ENCODE measurements at places on chromosomes 13 and 19.

GRCh38 chr19:19654441-19654840 is 9.0 kb downstream of the ATP13A1 start:
- DNase-seq: no peak

DNA sequence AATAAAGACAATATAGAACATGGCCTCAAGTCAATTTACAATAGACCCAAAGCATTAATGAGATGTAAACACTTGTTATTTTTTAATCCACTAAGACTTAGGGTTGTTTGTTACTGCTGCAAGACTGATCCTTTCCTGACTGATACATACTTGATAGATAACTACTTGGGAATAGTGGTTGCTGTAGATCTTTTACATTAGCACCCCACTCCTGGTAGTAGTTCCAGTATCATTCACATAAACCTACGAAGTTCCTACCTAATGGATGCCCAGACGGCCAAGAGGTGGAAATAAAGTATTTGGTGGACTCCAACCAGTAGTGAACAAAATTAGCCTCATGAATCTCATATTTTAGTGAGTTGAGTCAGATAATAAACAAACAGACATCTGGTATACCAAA is 26.9 kb downstream of the ADGRE1 start:
- DNase-seq: no peak

GRCh38 chr19:41597600-41598041 is 21.7 kb downstream of the CEACAM21 start:
- DNase-seq: peak; percentile 36

GRCh38 chr19:7874076-7874896 is at the start of gene PRR36:
TSS of gene PRR36 (minus strand) at chr19:7874390. CDS start at chr19:7873689, 701 bp downstream.
- DNase-seq: peak; percentile 88

DNA sequence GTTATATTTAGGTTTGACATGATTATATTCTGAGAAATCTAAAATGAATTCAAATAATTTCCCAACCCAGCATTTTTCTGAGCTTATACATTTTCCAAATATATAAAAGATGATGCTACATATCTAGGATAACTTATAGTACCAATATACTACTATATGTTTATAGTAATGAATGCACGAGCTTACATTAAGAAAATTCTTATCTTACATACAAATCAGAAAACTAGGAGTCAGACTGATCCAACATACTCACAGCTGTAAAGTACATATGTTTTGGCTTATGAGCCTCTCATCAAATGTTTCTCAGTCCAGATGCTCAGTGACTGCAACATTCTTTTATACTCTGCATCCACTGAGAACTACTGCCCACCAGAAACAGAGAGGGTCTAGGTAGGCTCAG is 491.3 kb upstream of the KLF12 start:
- no peak for DNase-seq

DNA sequence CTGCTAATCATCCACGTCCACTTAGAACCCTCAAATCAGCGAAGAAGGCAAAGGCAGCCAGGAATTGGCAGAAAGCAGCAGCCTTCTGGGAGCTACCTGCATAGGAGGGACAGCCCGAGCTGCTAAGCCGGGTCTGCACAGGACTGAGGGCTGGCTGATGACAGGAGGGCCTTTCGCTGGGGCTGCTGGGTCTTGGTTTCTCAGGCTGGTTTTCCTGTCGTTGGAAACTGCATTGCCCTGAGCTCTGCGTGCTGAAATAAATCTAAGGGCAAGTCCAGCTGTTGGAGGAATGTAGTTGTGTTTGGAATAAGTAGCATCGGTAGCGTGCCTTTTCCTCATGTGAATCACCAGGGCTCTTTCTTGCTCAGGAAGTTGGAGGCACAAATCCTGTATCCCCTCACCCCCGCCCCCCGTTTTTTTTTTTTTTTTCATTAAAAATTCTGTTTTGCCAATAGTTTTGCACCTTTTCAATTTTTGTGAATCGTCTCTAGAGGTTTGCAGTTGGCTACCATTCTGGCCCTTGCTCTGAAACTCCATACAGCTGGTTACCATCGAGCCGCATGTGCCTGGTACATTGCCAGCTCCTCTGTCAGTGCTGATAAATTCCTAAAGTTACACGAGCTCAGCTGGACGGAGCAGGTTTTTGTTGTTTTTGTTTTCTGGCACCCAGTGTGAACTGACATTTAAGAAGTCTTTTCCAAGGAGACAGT is 193.9 kb upstream of the RNF113B start:
- no peak for DNase-seq

DNA sequence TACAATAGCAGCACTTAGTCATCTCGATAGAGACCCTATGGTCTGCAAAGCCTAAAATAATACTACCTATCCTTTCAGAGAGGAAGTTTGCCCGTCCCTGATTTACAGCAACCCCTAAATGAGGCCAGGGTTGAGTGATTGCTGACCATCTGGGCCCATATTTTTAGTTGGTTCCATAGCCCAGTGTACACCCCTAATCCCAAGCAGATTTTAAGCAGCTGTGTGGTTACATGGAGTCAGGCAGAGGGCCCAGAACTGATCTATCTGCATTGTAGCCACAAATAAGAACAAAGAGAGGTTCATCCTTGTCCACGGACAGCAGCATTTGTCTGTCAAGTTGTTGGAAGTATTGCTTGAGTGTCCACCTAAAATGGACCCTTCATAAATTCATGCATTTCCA is 148.2 kb downstream of the DCT start:
- DNase-seq: no peak

DNA sequence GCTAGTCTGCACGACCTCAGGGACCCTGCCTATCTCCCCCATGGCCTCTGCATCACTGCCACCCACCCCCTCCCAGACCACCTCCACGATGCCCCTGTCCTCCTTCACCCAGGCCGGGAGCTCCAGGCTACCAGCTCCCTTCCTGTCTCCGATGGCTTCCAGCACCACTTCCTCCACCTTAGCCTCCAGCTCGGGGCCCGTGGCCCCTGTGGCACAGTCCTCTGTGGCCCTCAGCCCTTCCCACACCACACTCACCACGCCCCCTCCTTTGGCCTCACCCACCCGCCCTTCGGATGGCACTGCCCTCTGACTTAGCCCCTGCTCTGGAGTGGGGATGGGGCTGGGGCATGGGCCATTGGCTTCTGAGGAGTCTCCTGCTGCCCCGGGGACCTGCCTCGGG is 7.2 kb downstream of the PALM3 start:
- DNase-seq: no peak

All from NCI-H1092 (cell line).